ENCODE measurements at places on chromosomes 12 and 14. TPM values are rescaled to one million over a fixed set of nuclear protein-coding genes. Genes with fewer than 3 reads are reported as not detected.

The CD4 gene
- total RNA-seq: not detected

The ASIC1 gene
- 6.6 TPM for total RNA-seq

The C1S gene
- total RNA-seq: 41.1 TPM

The GLIPR1L1 gene
- total RNA-seq: not detected

The EPYC gene
- not detected for total RNA-seq

The TSHR gene
- not detected for total RNA-seq

The LYZ gene
- total RNA-seq: 0.30 TPM

The TGM1 gene
- 1.3 TPM for total RNA-seq

The SLC17A8 gene
- total RNA-seq: not detected

The ANO2 gene
- total RNA-seq: not detected

The GLT8D2 gene
- 0.25 TPM for total RNA-seq

The LGR5 gene
- not detected for total RNA-seq

The RPL41 gene
- 5,946 TPM for total RNA-seq

The TAS2R42 gene
- not detected for total RNA-seq

The CLECL1 gene
- not detected for total RNA-seq

The TMBIM4 gene
- 51.5 TPM for total RNA-seq

The GAPDH gene
- 8,783 TPM for total RNA-seq

The DPY19L2 gene
- total RNA-seq: 2.1 TPM

The OTOGL gene
- not detected for total RNA-seq

The TMCC3 gene
- total RNA-seq: 0.99 TPM

The ZNF641 gene
- 6.3 TPM for total RNA-seq

The RHOJ gene
- total RNA-seq: not detected

The CLEC4D gene
- total RNA-seq: not detected

The HOXC12 gene
- not detected for total RNA-seq

The GDF3 gene
- total RNA-seq: not detected

The LRTM2 gene
- total RNA-seq: 0.07 TPM

The GPRC5D gene
- not detected for total RNA-seq

The KCNH3 gene
- 2.9 TPM for total RNA-seq

The AQP2 gene
- total RNA-seq: not detected

The TAS2R7 gene
- not detected for total RNA-seq

The CRACR2A gene
- total RNA-seq: 1.2 TPM

The CLEC7A gene
- total RNA-seq: not detected

The DNAH10 gene
- total RNA-seq: 0.17 TPM

The DHRS4 gene
- 47.3 TPM for total RNA-seq

The C12orf54 gene
- not detected for total RNA-seq

The ACOT6 gene
- total RNA-seq: not detected

The PROX2 gene
- total RNA-seq: not detected

The FBXO33 gene
- total RNA-seq: 9.3 TPM

The RAD52 gene
- total RNA-seq: 12.8 TPM

The WNT5B gene
- 2.2 TPM for total RNA-seq

The GALNT8 gene
- not detected for total RNA-seq

The E2F7 gene
- 7.0 TPM for total RNA-seq

The C14orf39 gene
- not detected for total RNA-seq

The RNASE9 gene
- not detected for total RNA-seq

The RPL10L gene
- total RNA-seq: not detected

The FIGNL2 gene
- total RNA-seq: 0.30 TPM

The CLIP1 gene
- 42.5 TPM for total RNA-seq

The NXPH4 gene
- 4.1 TPM for total RNA-seq
